Stimulated activated CD4-positive, alpha-beta T cell treated with anti-CD3 and anti-CD28 coated beads, Interleukin-2, amount 100 ng/mL, for 24 hours (primary cell): ENCODE measurements at places on chromosomes 2 and 18.
A peak's percentile ranks its signal among the peaks of the same experiment; 100 is the strongest.

- DNase-seq, result no peak
These were observed 261.3 kb downstream of the CDH19 start for GRCh38 chr18:66342577-66342976.

DNA sequence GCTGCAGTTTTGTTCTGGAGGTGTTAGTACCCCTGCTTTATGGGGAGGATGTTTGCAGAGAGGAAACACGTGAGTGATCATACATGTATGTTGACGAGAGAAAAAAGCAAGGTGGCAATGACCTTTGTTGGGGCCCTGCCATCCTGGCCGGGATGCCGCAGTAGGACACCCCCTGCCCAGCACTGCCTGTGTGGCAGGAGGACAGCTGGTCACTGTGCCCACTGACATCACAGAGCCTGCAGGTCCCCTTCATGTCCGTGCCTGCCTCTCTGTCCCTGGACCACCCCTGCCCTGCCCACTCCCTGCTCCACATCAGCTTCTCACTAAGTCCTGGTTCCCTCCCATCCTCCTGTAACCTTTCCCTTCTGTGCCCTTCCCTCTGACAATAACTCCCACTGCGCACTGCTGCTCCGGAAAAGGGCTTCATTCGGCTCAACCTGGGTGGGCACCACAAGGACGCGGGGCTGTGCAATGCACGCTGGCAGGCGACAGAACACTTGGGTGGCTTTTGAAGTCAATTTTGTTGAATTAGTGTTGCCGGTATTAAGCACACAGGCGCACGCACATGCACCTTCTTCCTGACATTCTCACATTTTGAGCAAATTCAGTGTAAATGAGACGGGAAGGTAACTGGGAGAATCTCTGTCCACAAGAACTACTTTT, 51.5 kb upstream of the TWIST2 start:
- DNase-seq, result no peak

DNA sequence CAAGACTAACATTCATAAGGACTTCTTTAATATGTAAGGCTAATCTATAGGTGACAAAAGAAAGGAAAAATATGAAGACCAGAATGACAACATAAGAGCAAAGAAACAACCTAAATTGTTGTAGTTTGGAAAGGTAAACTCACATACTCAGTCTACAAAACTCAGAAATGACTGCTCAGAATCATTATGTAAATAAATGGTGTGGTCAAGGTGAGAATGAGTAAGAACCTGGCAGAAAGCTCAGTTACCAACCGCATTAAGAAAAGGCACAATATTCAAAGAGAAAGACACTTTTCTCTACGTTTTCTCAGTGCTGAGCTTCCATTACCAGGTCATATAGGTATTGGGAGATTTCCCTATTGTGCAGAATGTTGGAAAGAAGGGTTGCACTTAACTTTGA, 15.8 kb downstream of the ATF2 start:
- DNase-seq, result no peak

DNA sequence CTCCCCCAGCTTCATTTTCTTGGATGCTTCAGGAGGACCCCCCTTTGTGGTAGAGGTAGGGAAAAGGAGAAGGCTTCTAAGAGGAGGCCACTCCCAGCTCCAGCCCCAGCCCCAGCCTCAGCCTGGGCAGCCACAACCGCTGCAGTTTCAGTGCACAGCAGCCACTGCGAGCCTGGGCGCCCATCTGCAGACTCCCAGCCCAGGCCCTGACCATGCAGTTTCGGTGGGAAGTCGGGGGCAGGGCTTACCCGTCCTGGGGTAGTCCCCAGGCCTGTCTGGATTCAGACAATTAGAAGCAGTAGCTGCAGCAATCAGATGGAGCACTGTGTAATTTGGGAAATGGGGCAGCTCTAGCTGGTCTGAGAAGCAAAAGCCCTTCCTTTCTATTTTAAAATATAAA, 28.6 kb downstream of the ITM2C start:
- no peak for DNase-seq

DNA sequence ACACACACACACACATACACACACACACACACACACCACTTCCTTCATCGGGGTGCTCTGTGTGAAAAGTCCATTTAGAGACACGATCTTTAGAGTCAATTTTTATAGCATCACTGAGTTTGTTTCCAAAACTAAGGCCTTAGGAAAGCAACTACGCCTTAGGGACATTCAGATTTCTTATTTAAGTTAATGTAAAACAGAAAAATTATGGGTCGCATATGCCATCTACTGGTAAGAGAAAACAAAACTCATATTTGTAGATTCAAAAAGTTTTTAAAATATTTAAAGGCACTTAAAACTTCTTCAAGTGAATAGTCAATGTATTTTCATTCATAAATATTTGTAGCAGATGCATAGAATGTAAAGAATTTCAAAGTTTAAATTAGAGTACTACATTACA, 166.2 kb downstream of the ATAD2B start:
- DNase-seq, result no peak

DNA sequence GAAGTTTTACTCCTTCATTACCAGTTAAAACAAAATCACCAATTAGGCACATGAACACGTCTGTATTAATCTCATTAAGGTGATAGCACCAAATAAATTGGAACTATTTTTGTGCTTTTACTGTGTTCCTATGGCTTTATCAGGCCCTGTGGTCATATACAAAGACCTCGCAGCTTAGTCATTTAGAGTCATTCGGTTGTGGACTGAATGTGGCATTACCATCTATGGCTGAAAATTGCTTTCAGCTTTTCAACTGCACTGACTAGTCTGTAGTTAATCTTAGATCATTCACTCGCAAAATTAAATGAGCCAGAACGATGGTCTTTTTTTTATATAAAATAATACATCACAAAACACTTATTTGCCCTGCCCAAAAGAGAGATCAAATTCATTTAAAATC, 601.7 kb downstream of the NR4A2 start:
- no peak for DNase-seq

- no peak for DNase-seq
These were observed 131.6 kb upstream of the OTX1 start for GRCh38 chr2:62919041-62919440.

GRCh38 chr2:229780856-229781773, 66.8 kb upstream of the DNER start:
- DNase-seq, result no peak

GRCh38 chr2:100708333-100708732, 111.6 kb upstream of the NPAS2 start:
- no peak for DNase-seq

DNA sequence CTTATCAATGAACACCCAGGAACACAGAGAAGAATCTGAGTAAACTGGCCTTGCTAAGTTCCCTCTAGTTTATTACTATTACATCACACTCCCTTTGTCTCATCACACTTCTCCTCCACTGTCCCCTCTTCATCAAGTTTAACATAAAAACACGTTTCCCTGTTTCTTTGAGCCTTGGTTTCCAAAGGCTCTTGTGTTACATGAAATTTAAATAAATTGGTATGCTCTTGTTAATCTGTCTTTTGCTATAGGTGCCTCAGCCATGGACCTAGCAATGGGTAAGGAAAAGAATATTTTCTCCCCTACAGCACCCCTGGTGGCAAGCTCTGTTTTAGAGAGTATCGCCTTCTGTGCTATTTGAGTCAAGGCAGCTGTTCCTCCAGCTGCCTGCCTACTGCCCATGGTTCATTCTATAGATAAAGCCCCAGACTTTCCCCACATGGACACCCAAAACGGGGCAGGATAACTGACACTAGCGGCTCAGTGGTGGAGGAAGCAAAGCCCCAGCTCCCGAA, 31.8 kb downstream of the TGIF1 start:
- DNase-seq, result peak; percentile 28

DNA sequence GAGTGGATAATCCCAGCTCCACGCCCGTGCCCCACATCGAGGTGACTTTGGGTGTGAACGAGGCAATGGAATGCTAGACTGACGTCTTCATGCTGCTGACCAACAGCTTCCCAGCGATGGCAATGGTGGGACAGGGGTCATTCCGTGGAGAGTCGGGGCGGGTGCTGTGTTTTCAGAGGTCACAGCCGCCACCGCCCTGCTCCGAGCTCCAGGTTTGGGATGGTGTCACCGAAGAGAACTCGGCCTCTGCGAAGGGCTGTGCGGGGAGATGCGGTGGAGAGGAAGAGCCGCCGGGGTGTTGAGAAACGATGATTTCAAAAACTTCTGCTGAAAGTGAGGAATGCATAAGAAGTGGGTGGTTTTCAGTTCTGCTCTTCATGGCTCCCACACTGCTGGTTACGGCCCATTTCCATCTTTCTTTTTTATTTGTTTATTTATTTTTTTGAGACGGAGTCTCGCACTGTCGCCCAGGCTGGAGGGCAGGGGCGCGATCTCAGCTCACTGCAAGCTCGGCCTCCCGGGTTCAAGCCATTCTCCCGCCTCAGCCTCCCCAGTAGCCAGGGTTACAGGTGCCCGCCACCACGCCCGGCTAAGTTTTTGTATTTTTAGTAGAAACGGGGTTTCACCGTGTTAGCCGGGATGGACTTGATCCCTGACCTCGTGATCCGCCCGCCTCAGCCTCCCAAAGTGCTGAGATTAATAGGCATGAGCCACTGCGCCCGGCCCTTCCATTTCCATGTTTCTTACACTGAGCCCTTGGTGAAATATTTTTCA, 142.6 kb downstream of the RTP5 start:
- DNase-seq, result no peak

DNA sequence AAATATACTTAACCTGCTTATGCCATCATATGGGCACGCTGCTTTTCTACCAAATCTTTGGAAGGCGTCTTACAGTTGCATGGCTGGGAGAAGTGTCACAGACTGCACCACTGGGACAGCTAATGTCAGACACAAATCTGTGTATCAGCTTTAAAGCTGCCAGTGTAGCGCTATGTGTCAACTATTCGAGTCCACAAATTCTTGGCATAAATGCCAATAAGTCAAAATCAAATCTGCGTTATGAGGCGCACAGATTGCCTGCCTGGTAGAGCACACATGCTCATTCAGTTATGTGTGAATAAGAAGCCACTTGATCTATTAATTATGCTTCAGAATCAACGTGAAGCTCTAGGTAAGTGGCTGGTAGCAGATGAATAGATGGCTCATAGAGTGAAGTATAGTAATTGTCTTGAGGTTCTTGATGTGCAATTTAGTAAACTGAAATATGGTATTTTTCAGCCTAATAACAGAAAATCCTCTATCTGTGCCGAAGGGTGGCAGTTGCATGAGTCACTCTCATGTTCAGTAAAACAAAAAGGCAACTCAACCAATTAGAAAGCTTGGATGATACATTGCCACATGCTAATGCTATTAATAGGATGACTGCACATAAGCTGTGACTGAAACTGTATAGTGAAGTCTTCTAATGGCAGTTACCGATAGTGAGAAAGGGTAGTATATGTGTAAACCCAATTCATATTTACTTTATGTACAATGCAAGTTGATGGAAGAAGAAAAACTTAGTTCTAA, 52.0 kb downstream of the DCC start:
- DNase-seq, result no peak

DNA sequence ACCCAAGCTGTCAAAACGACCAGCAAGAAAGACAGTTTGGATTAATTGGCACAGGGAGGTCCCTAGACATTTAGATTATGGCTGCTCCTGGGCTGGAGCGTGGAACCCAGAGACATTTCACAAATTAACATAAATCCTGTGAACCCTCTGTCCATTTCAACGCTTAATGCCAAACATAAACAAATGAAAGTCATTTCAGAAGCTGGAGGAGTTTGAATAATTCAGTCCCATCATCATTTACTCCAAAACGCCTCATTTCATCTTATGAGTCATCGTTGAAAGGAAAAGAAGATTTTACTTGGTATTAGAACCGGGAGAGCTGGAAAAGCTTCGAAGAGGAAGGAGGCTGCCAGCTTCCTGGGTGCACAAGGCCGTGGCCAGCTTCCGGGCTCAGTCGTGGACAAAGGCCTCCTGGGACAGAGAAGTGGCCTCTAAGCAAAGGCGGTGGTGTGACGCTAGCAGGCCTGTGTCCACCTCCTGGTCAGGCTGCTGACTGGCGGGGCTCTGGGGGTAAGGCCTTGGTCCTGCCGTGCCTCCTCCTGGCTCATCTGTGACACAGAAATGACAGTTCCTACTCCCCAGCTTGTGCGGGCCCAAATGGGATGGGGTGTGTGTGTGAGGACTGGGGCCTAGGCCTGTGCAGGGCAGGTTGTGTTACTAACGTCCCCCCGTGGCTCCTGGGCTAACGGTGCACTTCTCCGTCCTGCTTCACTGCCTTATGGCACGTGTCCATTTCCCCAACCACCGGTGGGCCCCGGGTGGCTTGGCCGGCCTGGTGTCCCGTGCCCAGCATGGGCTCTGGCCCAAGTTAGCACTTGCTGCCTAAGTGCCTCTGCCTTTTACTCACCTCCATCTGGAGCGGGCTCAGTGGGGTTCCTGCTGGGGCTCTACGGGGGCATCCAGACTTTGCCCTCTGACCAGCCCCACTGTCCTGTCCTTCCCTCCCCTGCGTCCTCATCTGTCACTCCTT, 71.6 kb downstream of the RRM2 start:
- no peak for DNase-seq

DNA sequence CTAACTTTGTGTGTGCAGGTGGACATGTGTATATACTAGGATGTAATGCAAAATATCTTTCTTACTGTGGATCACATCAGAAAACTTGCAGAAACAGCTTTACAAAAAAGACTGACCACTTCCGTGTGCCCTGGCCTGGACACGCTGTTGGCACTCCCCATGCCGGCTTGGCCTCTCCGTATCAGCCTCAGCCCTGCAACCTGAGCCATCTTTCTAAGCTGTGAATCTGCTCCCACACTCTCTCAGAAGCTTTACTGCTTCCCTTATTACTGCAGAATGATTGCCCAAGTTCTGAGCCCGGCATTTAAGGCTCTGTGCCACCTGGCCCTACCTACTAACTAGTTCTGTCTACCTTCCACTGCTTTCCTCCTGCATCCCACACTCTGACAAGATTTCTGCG, 37.8 kb downstream of the MYO7B start:
- no peak for DNase-seq

DNA sequence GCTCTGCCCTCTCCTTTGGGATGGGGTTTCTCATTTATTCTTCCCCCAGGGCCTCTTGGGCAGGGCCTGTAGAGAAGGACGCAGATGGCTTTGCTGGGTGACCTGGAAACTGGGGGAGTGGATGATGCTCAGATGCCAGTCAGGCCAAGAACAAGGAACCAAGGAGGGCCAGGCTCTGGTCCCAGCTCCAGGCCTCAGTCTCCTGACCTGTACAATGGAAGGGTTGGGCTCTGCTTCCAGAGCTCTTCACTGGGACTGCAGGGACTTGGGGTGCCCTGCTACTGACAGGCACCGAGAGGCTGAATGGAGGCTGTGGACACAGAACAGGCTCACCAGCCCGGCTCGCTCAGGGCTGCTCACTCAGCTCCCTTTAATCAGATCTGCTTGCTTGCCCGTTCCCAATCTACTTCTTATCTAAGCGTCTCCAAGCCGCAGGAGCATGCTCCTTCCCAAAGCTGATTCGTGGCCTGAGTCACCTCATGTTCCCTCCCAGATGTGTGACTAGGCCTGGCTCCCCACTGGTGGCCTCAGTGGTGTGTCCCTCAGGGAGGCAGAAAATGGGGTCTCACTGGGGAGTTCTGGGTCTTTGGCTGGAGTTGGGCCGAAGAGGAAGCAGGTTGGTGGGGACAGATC, 82.6 kb upstream of the ODC1 start:
- DNase-seq, result no peak
